ENCODE measurements at places on chromosomes 7 and 10. TPM values are rescaled to one million over a fixed set of nuclear protein-coding genes. Genes with fewer than 3 reads are reported as not detected.

The UTF1 gene
- total RNA-seq: 0.16 TPM

The RNLS gene
- 8.0 TPM for total RNA-seq

The VGF gene
- total RNA-seq: 15.1 TPM

The ASAH2 gene
- 3.2 TPM for total RNA-seq

The TMEM106B gene
- total RNA-seq: 37.3 TPM

The ENKUR gene
- total RNA-seq: not detected

The PRPS1L1 gene
- not detected for total RNA-seq

The C10orf143 gene
- total RNA-seq: 1.2 TPM

The ASNS gene
- total RNA-seq: 53.7 TPM

The SPDYE9 gene
- not detected for total RNA-seq

The SPDYE2B gene
- not detected for total RNA-seq

The CRTAC1 gene
- total RNA-seq: 1.1 TPM

The HMX3 gene
- not detected for total RNA-seq

The GRM3 gene
- total RNA-seq: not detected

The ENTPD1 gene
- total RNA-seq: not detected

The ZNF488 gene
- total RNA-seq: 11.0 TPM

The DNAH11 gene
- total RNA-seq: 0.04 TPM

The GOLGA7B gene
- 4.0 TPM for total RNA-seq

The CWF19L1 gene
- 25.1 TPM for total RNA-seq

The EPHA1 gene
- not detected for total RNA-seq

The EVX1 gene
- not detected for total RNA-seq

The AEBP1 gene
- not detected for total RNA-seq

The ZNF37A gene
- 5.7 TPM for total RNA-seq

The STEAP2 gene
- 3.5 TPM for total RNA-seq

The ASB10 gene
- total RNA-seq: not detected

The NODAL gene
- total RNA-seq: not detected

The RBM33 gene
- 29.0 TPM for total RNA-seq

The SCD gene
- total RNA-seq: 183 TPM
